Activated naive CD4-positive, alpha-beta T cell (primary cell): ENCODE measurements at places on chromosomes 5 and 9.
A peak's percentile ranks its signal among the peaks of the same experiment; 100 is the strongest.

GRCh38 chr5:149838881-149839739, 105.5 kb downstream of the PDE6A start:
- DNase-seq: no peak

DNA sequence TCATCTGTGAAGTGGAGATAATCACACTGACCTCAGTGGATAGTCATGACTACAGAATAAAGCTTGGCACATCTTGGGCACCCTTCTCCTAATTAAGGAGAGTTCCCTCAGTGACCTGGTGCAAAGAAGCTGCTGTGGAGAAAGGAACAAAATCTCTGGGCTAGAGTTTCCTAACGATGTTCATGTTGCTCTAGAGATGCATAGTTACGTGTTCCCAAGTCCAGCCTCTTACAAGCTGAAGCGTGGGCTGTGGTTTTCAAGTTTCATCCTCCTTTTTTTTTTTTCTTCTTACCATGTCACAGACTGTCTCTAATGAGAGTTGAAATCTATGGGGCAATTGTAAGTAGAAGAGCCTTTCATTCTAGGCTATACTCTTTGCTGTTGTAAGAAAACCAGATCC, 113.8 kb downstream of the DOCK8 start:
- no peak for DNase-seq

- no peak for DNase-seq
Observed at GRCh38 chr5:72441094-72441723, 66.0 kb downstream of the ZNF366 start.

GRCh38 chr5:157266286-157267007, 524 bp downstream of the CYFIP2 start:
- peak; percentile 33 for DNase-seq

DNA sequence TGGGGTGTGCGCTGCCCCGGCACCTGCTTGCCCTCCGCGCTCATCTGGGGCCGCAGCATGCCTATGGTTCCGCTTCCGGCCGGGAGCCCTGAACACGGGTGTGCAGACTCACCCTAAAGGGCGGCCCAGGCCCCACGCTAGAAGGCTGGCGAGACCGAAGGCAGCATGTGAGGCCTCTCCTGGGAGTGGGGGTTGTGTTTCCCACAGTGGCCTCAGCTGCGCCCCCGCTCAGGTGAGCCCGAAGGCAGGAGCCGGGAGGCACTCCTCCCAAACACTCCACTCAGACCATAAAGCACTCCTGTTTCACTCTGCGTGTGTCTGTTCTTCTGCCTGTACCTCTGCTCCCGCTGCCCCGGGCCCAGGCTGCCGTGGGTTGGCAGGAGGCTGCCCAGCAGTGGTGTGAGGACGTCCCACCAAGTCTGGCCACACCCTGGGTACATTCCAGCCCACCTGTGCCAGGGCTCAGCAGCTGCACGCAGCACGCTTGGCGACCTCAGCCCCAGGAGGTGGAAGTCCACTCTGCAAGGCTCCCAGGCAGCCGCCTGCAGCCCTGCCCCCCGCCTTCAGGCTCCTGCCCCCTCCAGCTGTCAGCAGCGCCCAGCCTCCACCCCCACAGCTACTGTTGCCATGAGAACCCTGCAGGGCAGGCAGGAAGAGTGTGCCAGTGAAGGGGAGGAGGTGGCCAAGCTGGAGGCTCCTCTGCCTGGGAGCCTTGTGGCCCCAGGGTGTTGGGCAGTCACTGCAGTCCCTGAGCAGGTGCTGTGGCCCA, 1.2 kb upstream of the AJM1 start:
- DNase-seq: no peak

GRCh38 chr5:96293966-96294883, 138.8 kb downstream of the PCSK1 start:
- DNase-seq: no peak

- no peak for DNase-seq
Observed at GRCh38 chr5:26519245-26519644, 519.1 kb downstream of the CDH9 start.

DNA sequence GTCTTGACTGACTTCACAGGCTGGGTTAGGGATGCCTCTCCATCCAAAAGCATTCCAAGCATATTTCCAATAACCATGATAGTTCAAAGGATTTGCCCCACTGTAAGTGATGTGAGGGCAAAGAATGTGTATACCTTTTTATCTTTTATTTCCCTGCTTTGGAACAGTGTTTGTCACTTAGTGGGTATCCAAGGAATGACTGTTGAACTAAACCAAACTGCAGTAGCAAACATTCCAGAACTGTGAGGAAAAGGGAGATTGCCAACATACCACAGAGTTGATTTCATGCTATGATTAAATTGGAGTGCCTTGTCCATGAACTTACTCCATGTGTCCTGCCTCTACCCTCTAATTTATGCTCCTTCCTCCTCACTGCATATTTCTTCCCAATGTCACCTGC, 400.0 kb downstream of the KIAA0825 start:
- no peak for DNase-seq

- DNase-seq: no peak
Observed at GRCh38 chr5:11494340-11494739, 409.9 kb downstream of the CTNND2 start.

DNA sequence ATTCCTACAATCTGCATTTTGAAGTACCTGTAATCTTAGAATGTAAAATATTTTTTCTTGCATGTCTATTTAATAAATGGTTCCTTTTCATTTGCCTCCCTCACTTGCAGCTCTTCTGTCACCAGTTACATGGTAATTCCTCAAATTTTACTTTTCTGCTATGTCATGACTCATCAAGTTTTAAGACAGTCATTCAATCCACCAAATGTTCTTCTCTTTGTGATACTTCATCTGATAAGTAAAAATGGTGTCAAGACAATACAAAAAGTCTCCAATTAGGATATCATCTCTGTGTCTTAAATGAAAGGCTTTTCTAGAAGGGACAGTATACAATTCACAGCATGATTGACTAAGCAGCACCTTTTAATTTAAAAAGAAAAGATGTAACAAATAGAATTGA, 104.9 kb upstream of the FTMT start:
- DNase-seq: no peak

- no peak for DNase-seq
Observed at GRCh38 chr5:67032921-67033664, 163.5 kb downstream of the CD180 start.
